Stimulated activated CD4-positive, alpha-beta T cell treated with anti-CD3 and anti-CD28 coated beads, Interleukin-2, amount 100 ng/mL, for 4 hours (primary cell): ENCODE measurements at places on chromosomes 6 and 20.
A peak's percentile ranks its signal among the peaks of the same experiment; 100 is the strongest.

- DNase-seq = no peak
Measured at GRCh38 chr20:50286174-50286511, 95.5 kb downstream of the CEBPB start.

DNA sequence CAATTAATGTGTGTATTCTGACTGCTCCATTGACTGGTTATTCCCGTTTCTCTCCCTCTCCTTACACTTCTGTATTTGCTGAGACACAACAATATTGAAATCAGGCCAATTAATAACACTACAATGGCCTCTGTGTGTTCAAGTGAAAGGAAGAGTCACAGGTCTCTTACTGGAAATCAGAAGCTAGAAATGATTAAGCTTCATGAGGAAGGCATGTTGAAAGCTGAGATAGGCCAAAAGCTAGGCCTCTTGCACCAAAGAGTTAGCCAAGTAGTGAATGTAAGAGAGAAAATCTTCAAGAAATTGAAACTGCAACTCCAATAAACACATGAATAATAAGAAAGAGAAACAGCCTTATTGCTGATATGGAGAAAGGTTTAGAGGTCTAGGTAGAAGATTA, 489.5 kb upstream of the CITED2 start:
- no peak for DNase-seq

- no peak for DNase-seq
Measured at GRCh38 chr20:11686820-11687543, 230.7 kb upstream of the BTBD3 start.

DNA sequence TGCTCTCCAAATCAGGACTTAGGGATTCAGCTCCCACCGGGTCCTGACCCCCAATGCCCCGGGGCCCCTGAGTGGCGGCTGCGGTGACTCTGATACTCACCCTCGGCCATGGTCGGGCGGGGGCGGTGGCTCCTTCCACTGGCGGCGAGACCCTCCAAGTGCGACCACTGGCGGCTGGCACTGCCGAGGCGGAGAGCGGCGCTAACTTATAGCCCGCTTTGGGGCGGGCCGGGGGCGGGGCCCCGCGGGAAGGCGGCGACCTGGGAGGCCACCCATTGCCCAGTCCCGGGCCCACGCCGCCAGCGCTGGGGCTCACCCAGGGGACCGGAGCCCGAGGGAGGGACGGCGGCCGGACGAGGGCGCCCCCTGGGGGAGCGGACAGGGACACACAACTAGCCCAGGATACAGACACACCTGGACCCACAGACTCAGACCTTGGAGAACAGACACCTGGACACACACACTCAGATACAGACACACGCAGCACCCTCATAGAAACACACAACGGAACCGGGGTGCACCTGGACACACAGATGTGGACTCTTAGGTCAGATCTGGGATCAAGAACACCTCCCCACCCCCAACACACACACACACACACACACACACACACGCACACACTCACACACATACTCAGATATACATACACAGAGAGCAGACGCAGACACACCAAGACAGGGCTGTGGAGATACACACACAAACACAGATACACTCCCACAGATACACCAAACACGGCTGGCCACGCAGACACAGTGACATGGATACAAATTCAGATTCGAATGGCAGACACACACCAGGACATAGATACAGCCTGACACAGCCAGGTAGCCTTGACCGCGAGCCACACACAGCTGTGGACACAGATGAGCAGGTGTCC, at the start of gene TGM2:
Gene TGM2 (minus strand): TSS at position 182 of the 877 bp plus-strand sequence. CDS start 72 bp downstream, at position 110.
- peak; percentile 7 for DNase-seq

DNA sequence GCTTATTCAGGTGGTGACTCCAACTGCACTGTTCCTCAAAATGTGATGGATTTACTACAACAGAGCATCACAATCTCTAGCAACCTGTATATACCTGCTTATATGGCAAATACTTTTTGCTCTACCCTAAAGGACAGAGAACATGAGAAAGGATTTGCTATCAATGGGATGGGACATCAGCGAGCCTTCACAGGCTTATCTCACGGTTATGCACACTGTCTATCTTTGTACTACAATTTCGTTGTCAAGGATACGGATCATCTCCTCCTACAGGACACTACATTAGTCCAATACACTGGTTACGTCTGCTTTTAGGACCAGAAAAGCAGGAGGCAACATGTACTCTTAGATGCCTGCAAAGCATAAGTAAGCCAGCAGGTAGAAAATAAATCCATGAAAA, 34.2 kb downstream of the STX7 start:
- DNase-seq = no peak

DNA sequence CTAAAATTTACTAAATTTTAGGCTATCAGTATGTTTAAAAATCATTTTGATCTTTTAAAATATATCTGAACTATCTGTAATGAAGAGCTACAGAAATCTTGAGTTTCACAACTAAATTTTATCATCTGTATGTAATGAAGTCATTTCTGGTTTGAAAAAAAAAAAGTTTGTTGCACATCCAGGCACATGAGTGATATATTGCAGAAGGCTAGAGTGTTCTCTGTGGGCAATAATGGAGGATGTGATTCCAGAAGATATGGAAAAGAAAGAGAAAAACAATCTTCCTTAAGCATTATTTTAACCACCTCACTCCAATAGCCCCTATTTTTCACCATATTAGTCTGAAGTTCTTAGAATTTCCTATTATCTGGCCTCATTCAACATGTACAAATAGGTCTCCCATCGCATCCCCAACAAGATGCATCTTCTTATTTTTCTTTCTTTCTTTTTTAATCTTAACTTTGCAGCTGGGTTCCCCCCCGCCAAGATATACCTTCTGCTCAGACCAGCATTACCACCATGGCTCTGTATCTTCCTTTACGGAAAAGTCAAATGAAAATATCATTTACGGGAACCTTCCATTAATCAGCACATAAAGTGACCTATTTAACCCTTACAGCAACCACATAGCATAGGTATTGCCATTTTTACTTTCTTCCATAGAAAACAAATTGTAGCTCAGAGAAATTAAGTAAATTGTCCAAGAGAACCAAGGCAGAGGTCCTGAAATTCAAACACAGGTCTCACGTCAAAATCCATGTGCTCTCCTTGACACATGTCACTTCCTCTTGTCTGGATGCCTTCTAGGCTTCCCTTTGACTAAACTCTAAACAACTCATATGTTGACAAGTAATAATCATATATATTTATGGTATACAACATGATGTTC, 116.9 kb downstream of the KIF13A start:
- DNase-seq = no peak

GRCh38 chr6:100506651-100507050, 41.9 kb upstream of the SIM1 start:
- no peak for DNase-seq

DNA sequence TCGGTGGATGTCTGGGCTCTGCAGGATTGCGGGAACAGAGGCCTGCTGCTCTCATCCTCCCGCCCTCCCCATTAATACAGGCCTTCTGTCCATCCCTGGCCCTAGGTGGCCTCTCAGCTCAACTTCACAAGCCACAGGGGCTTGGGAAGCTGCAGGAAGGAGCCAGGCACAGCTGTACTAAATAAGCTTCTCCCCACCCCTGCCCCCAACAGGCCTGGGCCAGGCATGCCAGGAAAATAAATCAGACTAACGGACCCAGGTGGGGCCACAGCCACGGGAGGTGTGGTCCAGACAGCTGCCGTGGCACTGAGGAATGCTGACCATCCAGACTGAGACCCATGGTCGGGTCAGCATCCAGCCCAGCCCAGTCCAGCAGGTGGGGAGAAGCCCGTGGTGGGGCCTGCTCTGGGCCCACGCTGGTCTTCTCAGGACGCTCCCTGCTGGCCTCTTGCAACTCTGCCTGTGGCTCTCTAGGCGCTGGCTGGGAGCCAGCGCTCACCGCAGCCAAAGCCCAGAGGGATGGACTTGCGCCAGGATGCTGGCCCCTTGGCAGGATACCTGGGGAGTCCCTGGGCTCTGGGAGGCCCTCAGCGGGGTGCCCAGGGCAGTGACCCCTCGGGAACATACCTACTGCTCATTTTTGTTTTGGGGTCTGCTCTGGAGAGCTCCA, 8.6 kb upstream of the YTHDF1 start:
- no peak for DNase-seq

DNA sequence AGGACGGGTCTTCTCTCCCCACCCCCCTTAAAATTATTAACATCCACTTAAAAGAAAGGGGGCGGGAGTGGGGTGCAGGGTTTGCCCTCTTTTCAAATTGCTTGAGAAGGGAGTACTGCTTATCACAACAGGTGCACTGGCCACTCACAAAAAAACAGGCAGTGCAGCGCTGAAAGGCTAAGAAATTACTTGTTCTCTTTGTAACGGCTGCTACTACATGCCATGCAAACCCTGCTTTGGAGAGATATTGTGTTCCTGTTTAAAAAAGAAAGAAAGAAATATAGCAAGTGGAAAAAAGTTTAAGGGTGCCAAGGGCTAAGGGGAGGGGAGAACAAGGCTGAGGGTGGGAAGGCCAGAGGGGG, 312.7 kb upstream of the JARID2 start:
- no peak for DNase-seq

GRCh38 chr20:41140226-41141133, 3.1 kb downstream of the PLCG1 start:
- DNase-seq = no peak

DNA sequence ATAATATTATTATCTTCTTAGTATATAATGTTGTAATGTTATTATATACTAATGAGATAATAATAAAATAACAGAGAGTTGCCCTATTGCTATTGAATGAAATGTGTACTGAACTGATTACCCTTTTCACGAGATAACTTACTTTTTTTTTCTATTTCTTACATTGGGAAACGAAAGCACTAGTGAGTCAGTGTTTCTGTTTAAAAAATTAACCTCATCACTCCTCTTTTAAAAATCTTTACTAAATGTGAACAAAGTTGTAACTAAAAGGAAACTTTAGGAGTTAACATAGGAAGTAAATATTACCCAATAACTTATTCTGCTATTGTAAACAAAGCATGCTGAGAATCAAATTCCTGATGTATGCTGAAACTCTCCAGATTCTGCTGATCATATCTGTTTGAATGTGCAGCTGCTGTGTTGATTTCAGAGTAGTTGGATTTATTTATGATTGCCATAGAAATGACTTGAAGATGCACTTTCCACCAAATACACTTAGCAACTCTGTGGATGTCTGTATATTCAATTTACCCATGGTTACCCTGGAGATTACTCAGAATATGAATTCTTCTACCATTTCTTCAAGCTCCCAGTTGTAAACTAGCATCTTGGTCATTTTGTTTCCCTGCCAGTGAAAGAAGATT, 523.4 kb downstream of the TENT5A start:
- no peak for DNase-seq

DNA sequence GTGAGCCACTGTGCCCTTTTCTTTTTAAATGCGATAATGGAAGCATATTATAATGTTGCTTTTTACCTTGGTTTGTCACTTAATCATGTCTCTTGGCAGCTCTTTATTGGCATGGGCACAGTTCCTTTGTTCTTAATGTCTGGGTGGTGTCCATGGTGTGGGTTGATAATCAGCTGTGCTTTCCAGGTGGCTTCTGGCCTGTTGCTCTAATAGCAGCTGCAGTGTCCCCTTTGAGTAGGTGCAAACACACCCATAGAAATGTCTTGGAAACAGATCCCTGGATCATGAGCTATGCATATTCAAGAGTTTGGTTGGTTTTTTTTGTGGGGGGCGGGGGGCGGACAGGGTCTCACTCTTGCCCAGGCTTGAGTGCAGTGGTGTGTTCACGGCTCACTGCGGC, 29.9 kb downstream of the EFCAB8 start:
- DNase-seq = no peak

- no peak for DNase-seq
Measured at GRCh38 chr20:62058941-62059340, 6.7 kb downstream of the TAF4 start.

DNA sequence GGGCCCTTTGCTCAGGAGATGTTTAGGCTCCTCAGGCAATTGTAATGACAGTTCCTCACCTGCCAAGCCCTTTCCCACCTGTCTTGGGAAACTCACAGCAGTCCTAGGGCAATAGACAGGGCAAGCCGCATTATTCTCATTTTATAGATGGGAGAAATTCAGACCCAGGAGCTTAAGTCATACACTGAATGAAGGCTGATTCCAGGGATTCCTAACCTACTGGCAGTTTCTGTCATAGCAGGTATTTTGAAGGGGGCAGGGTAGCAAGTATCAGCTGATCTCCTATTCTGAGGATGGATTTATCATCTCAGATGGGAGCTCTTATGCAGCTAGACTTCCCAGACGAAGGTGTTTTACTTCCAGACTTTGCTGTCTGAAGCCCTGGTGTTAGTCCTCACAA, 61.4 kb upstream of the MYL9 start:
- DNase-seq = no peak

GRCh38 chr6:29531668-29532067, 27.9 kb downstream of the UBD start:
- DNase-seq = no peak

DNA sequence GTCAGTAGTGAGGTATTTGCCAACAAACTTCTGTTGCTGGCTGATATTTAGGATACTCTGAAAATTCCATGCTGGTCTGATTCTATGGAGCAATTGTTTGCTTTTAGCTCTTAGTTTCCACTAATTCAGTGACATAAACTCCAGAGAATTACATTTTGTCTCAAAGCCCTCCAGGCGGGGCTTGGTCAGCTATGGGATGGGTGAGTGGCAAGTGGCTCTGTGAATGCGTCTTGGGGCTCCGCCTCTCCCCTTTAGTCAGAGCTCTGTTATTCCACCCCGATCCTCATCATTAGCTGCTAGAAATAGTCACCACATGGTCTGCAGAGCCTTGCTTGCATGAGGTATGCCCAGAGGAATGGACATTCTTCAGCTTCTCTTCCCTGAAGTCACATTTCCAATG, 540.6 kb downstream of the QKI start:
- DNase-seq = no peak
